Sigmoid colon (tissue), 7 donors: ENCODE measurements at places on chromosomes 4 and X. TPM values are rescaled to one million over a fixed set of nuclear protein-coding genes. Genes with fewer than 3 reads are reported as not detected.

DNA sequence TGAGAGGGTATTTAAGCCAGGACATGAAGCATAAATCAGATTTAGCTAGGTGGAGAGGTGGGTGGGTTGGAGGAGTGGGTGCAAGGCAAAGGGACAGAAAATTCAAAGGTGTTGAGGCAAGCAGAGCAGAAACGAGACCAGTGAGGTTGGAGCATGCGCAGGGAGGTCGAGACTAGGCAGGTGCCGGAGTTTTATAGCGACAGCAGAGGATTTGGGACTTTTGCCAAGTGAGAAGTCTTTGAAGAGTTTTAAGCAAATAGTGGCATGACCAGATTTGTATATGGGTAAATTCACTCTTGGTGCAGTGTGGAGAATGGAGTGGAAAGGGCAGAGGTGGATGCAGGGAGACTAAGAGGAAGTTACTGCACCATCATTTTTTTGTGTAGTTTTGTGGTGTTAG lies 107.0 kb upstream of the TLR2 start:
- H3K36me3 ChIP-seq, result no peaks in the 10 kb centered on the region
- no peak overlapping the region for H3K4me3 ChIP-seq
- H3K27me3 ChIP-seq, result no peaks in the 10 kb centered on the region
- no peak overlapping the region for H3K27ac ChIP-seq
- H3K4me1 ChIP-seq, result no peaks in the 10 kb centered on the region
- DNase-seq, result no peak

- no peak for DNase-seq
- H3K4me3 ChIP-seq, result no peak overlapping the region
- peaks cover 25% of the 10 kb centered on the region for H3K4me1 ChIP-seq
- H3K27ac ChIP-seq, result no peak overlapping the region
- H3K36me3 ChIP-seq, result no peaks in the 10 kb centered on the region
Measured at GRCh38 chrX:10045327-10046000, 78.3 kb downstream of the CLDN34 start.

- H3K36me3 ChIP-seq, result no peaks in the 10 kb centered on the region
- peak overlapping the region; percentile 49 for H3K27ac ChIP-seq
- H3K27me3 ChIP-seq, result no peaks in the 10 kb centered on the region
- H3K4me1 ChIP-seq, result peaks cover 11% of the 10 kb centered on the region
- peak overlapping the region; percentile 18 for H3K4me3 ChIP-seq
Measured at GRCh38 chr4:159016593-159017024, 86.3 kb upstream of the RAPGEF2 start.

Gene GAK
- total RNA-seq, result 58.1 TPM

- H3K27me3 ChIP-seq, result no peaks in the 10 kb centered on the region
- H3K36me3 ChIP-seq, result no peaks in the 10 kb centered on the region
- no peak overlapping the region for H3K4me3 ChIP-seq
- H3K4me1 ChIP-seq, result no peaks in the 10 kb centered on the region
- no peak for DNase-seq
Measured at GRCh38 chrX:67893931-67894330, 350.1 kb downstream of the AR start.

Gene DRD5
- 0.54 TPM for total RNA-seq

- no peaks in the 10 kb centered on the region for H3K36me3 ChIP-seq
- no peaks in the 10 kb centered on the region for H3K27me3 ChIP-seq
- H3K4me3 ChIP-seq, result no peak overlapping the region
- no peaks in the 10 kb centered on the region for H3K4me1 ChIP-seq
Measured at GRCh38 chr4:11480683-11481082, 52.0 kb upstream of the HS3ST1 start.

Gene HAND2
- total RNA-seq, result 224 TPM

DNA sequence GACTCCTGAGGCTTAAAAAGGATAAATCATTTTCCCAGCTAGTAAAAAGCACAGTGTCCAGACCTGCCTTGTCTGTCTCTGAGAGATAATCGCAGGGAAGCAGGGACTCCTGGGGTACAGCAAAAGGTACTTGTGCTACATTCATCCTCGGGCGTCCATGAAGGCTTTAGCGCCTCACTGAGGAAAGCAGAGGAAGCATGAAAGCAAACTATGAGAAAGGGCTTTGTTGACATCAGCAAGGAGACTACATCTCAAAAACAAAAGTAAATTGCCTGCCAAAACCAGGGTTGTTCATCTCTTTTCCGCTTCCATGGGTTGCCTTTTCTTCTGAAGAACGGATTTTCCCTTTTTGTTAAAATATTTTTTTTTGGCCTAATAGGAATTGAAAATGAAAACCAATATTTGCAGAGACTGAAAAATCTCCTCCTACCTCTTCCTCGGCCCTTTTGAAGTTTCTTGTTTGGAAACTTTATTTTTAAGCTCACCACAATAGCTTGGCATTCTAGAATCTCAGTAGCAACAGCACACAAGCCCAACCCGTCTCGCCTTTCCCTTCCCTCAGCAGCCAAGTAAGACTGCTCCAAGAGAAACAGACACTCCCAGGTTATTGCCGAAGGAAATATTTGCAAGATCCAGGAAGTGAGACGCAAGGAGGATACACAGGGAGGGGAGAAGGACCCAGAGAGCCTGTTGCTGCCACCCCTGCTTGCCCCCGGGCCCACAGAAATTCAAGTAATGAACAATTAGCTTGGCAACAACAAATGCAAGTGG lies 148.3 kb upstream of the DGKK start:
- no peaks in the 10 kb centered on the region for H3K36me3 ChIP-seq
- no peak overlapping the region for H3K27ac ChIP-seq
- no peak overlapping the region for H3K4me3 ChIP-seq
- H3K27me3 ChIP-seq, result no peaks in the 10 kb centered on the region
- H3K4me1 ChIP-seq, result no peaks in the 10 kb centered on the region

GRCh38 chr4:36399762-36400353 lies 118.4 kb downstream of the DTHD1 start:
- DNase-seq, result no peak
- H3K4me3 ChIP-seq, result no peak overlapping the region
- no peak overlapping the region for H3K27ac ChIP-seq
- H3K36me3 ChIP-seq, result no peaks in the 10 kb centered on the region
- no peaks in the 10 kb centered on the region for H3K4me1 ChIP-seq

- H3K36me3 ChIP-seq, result no peaks in the 10 kb centered on the region
- peak overlapping the region; percentile 92 for H3K27ac ChIP-seq
- H3K4me3 ChIP-seq, result no peak overlapping the region
- DNase-seq, result peak; percentile 86
- peaks cover 51% of the 10 kb centered on the region for H3K4me1 ChIP-seq
- no peaks in the 10 kb centered on the region for H3K27me3 ChIP-seq
Measured at GRCh38 chr4:7843831-7844593, 95.6 kb downstream of the AFAP1 start.

- H3K36me3 ChIP-seq, result no peaks in the 10 kb centered on the region
- peaks cover 15% of the 10 kb centered on the region for H3K4me1 ChIP-seq
- H3K27ac ChIP-seq, result no peak overlapping the region
- DNase-seq, result no peak
- no peak overlapping the region for H3K4me3 ChIP-seq
Measured at GRCh38 chr4:38605753-38606586, 58.0 kb upstream of the KLF3 start.

DNA sequence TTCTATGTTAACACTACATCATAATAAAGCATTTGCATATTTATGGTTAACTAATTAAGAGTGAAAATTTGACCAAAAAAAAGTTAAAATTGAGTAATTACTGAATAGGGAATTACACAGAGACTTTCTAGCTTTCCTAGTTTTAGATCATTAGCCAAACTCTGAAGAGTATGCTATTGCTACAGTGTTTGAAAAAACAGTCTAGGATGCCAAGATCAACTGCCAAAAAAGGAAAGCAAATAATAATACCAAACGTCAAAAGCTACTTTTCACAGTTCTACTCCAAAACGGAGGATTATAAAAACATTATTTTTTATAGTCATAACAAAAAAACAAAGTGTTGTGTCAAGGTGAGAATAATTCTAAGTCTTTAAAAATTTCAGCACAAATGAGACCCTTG lies 359.8 kb upstream of the CTSO start:
- peak overlapping the region; percentile 8 for H3K27ac ChIP-seq
- peaks cover 18% of the 10 kb centered on the region for H3K4me1 ChIP-seq
- DNase-seq, result no peak

Gene FAM193A
- 32.4 TPM for total RNA-seq

DNA sequence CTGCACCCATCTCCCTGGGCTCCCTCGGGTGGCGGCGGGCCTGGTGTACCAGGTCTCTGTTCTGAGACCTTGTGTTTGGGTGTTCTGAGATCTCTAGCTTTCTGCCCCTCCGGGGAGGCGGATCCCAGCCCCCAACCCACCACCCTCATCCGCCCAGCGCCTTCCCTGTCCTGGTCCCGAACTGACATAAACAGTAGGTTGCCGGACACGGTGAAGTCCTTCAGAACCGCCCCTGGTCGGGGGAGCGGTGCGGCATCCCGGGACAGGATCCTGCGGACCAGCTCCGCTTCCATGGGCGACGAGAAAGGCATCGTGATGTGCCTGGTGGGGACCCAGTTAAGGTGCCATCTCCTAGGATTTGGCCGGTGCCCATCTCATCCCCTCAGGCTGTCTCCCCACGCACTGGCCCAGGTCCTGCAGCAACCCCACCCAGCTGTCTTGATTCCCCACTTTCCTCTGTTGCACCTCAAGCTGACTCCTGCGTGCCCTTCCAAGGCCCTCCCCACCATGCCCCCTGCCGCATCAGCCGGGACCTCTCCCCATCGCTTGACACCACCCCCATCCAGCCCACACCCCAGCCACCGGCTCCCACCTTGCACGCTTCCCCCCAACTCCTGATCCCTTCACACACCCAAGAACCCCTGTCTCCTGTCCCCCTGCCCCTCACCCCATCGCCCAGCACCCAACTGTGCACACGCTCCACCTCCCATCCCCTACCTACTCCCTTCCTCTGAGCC lies 900 bp downstream of the CTAG2 start:
- H3K4me1 ChIP-seq, result no peaks in the 10 kb centered on the region
- H3K27me3 ChIP-seq, result no peaks in the 10 kb centered on the region
- H3K4me3 ChIP-seq, result no peak overlapping the region
- no peak overlapping the region for H3K27ac ChIP-seq

- H3K27ac ChIP-seq, result no peak overlapping the region
- no peaks in the 10 kb centered on the region for H3K4me1 ChIP-seq
- H3K36me3 ChIP-seq, result no peaks in the 10 kb centered on the region
- no peak for DNase-seq
- no peak overlapping the region for H3K4me3 ChIP-seq
- no peaks in the 10 kb centered on the region for H3K27me3 ChIP-seq
Measured at GRCh38 chrX:18172970-18173369, 47.7 kb downstream of the BEND2 start.

Gene NAT8L
- not detected for total RNA-seq

Gene ZNF718
- 13.2 TPM for total RNA-seq

DNA sequence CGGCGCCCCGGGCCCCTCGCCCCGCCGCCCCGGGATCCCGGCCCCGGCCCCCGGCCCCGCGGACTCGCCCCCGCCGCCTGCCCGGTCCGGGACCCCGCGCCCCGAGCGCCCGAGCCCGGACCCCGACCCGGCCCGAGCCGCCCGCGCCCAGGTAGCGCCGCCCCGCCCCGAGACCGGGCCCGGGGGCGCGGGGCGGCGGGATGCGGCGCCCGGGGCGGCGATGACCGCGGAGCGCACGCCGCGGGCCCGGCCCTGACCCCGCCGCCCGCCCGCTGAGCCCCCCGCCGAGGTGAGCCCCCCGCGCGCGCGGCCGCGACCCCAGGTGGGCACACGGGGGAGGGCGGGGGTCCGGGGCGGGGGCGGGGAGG lies 224 bp downstream of the FGFRL1 start:
- H3K36me3 ChIP-seq, result no peaks in the 10 kb centered on the region
- DNase-seq, result no peak
- H3K27ac ChIP-seq, result no peak overlapping the region

- no peaks in the 10 kb centered on the region for H3K27me3 ChIP-seq
- H3K27ac ChIP-seq, result no peak overlapping the region
- DNase-seq, result no peak
- no peaks in the 10 kb centered on the region for H3K36me3 ChIP-seq
Measured at GRCh38 chr4:159204566-159204965, 101.7 kb downstream of the RAPGEF2 start.

DNA sequence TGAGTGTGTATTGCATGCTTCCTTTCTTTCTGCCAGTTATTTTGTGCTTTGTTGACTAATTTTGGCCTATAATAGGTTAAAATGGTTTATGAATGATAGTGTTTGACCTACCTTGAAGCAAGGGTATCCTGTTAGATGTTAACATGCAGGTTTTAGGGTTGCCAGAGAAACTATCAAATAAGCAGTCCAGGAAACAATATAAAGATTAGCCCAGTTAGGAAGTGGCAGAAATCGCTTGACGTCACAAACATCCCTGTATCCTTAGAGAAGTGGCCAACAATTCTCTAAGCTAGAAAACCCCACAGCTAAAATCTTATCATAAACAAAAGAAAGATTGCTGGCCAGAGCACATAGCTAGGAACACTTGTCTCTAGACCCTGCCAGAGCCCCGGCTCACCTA lies 3.8 kb downstream of the NAP1L5 start:
- no peaks in the 10 kb centered on the region for H3K27me3 ChIP-seq
- H3K4me3 ChIP-seq, result no peak overlapping the region
- H3K27ac ChIP-seq, result no peak overlapping the region
- DNase-seq, result no peak
- peaks cover 33% of the 10 kb centered on the region for H3K36me3 ChIP-seq

DNA sequence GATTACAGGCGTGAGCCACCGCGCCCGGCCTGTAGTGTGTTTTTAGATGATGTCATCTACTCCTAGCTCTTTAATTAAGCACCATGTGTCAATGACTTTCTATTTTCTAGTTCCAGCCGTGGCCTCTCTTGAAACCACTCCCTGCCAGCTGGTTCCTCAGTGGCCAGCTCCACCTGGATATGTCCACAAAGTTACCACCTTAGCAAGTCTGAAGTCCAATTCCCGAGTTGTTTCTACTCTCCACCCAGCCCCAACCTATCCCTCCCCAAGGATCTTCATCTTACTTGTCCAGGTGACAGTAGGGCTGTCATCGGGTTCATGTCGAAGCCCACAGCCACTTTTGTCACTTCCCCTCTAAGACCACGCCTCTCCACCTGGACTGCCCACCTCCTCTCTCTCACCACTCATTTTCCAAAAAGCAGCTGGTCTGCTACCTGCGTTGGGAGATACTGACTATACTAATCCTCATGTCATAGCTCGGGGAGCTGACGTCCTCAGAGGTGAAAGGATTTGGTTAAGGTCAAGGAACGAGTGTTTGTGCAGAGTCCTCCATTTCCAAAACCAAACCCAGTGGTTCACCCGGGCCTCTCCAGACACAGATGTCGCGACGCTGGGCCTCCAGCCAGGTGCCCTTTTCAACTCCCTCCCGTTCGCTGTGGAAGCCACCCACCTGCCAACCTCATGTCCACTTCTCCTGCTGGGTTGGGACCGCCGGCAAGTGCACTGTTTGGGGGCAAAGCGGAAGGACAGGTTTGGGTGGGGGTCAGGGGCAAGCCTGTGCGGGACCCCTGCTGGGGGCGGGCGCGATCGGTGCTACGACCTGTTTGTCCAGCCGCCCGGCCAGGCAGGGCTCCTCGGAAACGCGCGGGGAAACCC lies 704 bp downstream of the FAM3A start:
- H3K27me3 ChIP-seq, result no peaks in the 10 kb centered on the region
- H3K4me1 ChIP-seq, result no peaks in the 10 kb centered on the region
- no peaks in the 10 kb centered on the region for H3K36me3 ChIP-seq

Gene GABRA4
- total RNA-seq, result 0.28 TPM

- no peaks in the 10 kb centered on the region for H3K27me3 ChIP-seq
- H3K4me3 ChIP-seq, result no peak overlapping the region
- DNase-seq, result no peak
- peak overlapping the region; percentile 93 for H3K27ac ChIP-seq
- no peaks in the 10 kb centered on the region for H3K4me1 ChIP-seq
Measured at GRCh38 chrX:107741404-107741790, 34.2 kb downstream of the TSC22D3 start.

- no peak overlapping the region for H3K27ac ChIP-seq
- H3K4me3 ChIP-seq, result no peak overlapping the region
- H3K27me3 ChIP-seq, result no peaks in the 10 kb centered on the region
- H3K36me3 ChIP-seq, result peaks cover 7% of the 10 kb centered on the region
Measured at GRCh38 chr4:2831611-2832308, 11.9 kb upstream of the ADD1 start.

Gene GPRASP2
- total RNA-seq, result 8.0 TPM

Gene MAGEA4
- total RNA-seq, result not detected
